ENCODE measurements at places on chromosomes 7 and 10.

DNA sequence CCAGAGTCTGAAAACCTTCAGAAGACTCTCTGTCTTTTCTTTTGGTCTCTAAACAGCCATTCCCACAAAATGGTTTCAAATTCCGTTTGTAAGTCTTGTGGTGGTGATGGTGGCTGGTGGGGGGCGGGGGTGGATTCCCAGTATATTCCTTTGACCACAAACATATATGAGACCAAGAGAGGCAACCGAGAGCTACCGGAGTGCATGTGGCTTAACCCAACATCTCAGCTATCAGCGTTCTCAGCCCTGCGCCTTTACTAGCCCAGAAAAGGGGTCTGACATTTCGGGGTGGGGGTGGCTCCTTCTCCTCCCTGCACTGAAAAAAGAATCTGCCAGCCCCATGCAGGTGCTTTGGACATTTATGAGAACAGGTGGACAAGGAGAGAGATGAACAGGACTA is 621.1 kb downstream of the ACTR3B start:
- DNase-seq: no peak

GRCh38 chr10:132106431-132106830 is 40.7 kb downstream of the JAKMIP3 start:
- DNase-seq: no peak

DNA sequence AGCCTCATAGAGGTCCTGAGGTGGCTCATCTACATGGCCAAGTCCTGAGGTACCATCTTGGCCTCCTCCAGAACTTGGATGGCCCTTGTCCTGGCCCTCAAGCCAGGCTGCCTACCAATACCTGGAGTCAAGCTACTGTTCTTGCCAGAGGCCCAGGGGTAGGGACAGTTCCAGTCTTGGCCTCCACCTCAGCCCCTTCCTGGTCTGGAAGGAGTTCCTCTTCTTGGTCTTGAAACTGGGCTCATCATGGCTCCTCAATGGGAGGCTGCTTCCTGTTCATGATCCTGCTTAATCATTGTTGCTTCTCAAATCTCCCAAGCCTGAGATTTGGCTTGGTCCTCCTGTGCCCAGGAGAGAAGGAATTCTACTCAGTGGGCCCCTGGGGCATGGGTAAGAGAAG is 3.9 kb downstream of the HPS6 start:
- DNase-seq: no peak

DNA sequence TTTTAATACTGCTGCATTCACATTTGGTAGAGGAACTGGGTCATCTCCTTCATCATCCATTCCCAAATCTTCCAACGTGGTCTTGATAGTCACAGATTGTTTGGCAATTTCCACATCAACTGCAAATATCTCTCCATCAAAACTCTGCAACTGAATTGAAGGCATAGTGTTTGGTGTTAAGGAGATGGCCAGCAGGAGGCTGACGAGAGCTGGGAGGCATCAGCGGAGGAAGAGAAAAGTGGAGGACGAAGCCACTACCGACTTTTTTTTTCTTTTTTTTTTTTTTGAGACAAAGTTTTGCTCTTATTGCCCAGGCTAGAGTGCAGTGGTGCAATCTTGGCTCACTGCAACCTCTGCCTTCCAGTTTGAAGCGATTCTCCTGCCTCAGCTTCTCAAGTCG is 205.0 kb upstream of the KCTD7 start:
- DNase-seq: no peak

DNA sequence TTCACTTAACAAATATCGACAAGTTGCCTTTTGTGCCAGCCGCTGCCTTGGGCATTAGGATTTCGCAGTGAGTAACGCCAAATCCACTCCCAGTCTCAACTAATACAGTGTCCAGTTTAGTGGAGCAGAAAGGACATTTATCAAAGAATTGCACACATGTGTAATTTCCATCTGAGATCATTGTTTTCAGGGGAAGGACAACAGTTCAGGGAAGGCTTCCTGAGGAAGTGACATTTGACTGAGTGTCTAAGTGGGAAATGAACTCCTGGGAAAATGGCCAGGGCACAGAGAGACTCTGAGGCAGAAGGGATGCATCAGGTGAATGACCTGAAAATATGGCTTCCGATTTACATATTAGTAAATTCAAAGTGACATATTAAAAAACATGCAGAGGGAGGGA is 89.4 kb downstream of the ITGA8 start:
- no peak for DNase-seq

GRCh38 chr10:62038609-62039190 is 137.2 kb downstream of the ARID5B start:
- DNase-seq: peak; percentile 78

GRCh38 chr10:7700577-7701125 is 2.5 kb upstream of the ITIH2 start:
- no peak for DNase-seq

DNA sequence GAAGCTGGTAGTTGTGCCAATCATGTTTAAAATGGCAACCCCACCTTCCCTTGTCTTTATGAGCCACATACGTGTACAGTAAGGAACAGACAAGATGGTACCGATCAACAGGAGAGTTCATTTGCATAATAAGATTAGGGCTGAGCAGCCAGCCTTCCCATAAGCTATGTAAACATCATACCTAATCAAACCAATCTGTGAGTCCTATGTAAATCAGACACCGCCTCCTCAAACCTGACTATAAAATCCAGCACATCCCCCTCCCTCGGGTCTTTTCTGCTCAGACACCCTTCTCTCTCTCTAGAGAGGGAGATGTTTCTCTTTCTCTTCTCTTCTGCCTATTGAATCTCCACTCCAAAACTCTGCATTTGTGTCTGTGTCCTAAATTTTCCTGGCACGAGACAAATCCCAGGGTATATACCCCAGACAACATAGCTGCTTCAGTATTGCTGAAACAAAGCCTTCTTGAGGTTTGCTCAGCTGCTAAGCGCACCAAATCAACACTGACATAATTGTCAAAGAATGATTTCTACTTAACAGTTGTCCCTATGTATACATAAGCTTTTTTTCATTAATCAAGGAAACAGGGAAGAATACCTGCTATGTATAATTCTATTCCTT is 279.2 kb downstream of the THSD7A start:
- DNase-seq: no peak
